NCI-H460 (cell line): ENCODE measurements at places on chromosomes 3 and 15. TPM values are rescaled to one million over a fixed set of nuclear protein-coding genes. Genes with fewer than 3 reads are reported as not detected.

SLC15A2 gene
- 0.25 and 1.4 TPM in 2 replicates for total RNA-seq

ZNF662 gene
- not detected in 2 replicates for total RNA-seq

SECISBP2L gene
- 29.2 and 30.2 TPM in 2 replicates for total RNA-seq

DNA sequence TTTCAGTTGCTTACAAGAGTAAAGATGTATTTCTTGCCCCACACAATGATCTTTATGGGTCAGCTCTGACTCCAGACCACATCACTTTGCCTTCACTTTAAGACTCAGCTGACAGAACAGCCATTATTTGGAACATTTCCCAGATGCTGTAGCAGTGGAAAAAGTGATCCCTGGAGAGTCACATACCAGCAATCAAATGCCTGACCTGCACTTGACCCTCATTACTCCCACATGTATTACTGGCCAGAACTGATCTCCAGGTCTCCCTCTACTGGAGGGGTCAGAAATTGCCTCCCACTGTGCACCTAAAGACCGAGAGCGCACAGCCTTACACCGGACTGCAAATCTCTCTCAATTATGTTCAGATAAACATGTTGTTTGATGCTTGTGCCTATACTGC lies 88.6 kb upstream of the ZNF385D start:
- DNase-seq, result no peak

DNA sequence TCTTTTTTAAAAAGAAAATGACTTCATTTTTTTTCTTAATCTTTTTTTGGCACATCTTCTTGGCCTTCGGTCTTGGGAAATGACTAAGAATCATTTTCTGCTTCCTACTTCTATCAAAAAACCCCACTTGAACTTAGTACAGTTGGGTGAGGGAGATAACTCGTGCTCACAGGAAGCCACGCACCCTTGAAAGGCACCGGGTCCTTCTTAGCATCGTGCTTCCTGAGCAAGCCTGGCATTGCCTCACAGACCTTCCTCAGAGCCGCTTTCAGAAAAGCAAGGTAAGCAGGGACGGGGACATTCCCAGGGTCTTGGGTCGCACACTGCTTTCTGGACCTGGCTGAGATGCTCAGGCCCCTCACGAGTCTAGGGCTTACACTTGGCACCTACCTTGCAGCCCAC lies at the start of gene CCR4:
TSS of gene CCR4 (plus strand) at position 235 of the 402 bp plus-strand sequence. CDS start 1,779 bp downstream, outside the sequence.
- no peak for DNase-seq

DNA sequence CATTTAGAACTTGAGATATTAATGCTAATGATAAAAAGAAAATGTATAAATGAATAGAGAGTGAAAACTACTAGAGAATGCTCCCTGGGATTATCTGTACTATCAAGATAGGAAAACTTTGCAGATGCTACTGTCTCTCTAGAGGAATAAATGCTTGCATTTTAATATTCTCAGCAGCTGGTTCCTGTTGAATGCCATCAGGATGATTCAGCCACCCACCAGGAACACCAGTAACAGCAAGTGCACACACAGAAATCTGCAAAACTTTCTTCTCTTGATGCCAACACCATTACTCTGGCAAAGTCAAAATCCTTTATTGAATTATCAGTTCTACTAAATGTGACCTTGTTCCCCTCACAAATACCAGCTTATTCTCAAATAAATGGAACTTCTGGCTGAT lies 148.4 kb downstream of the TIGIT start:
- DNase-seq, result no peak

GRCh38 chr3:87361956-87362355 lies 85.6 kb upstream of the POU1F1 start:
- no peak for DNase-seq

- no peak for DNase-seq
These were observed 241.3 kb upstream of the SETMAR start for GRCh38 chr3:4061783-4062360.

DNA sequence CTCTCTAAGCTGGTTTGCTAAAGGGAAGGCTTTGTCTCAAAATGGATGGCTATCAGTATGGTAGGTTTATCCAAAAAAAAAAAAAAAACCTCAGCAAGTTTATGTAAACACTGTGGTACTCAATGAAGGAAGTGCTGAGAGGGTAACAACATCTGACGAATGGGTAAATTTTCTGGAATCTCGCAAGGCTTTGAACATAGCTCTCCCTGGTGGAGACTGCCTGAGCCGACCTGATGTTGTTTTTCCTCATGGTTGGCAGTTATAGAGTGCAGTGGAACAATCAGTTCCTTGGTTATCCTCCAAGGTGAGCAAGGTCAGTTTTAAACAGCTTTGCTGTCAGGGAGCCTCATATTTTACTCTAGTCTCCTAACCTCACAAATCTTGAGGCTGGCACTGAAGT lies 94.6 kb downstream of the ZPLD1 start:
- DNase-seq, result peak; percentile 11
